AG04450 (cell line): ENCODE measurements at places on chromosomes 12 and 14.

- no peak for DNase-seq
Measured at GRCh38 chr12:28032811-28033537, 60.4 kb upstream of the PTHLH start.

DNA sequence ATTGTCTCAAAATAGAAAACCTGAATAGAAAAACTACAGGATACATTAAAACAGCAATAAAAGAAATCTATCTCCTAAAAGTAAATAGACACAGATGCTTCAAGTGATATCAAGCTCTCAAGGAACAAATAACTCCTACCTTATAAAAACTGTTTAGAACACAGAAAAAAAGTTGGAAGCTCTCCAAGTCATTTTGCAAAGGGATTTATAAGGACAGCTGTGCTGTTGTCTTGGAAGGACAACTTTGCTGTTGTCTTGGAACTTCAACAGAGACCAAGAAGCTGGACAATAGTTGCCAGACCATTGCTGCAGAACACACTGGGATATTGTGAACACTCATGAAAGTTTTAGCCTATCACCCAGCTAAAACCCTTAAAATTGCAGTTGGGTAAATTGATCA is 780.7 kb downstream of the FLRT2 start:
- DNase-seq: no peak

DNA sequence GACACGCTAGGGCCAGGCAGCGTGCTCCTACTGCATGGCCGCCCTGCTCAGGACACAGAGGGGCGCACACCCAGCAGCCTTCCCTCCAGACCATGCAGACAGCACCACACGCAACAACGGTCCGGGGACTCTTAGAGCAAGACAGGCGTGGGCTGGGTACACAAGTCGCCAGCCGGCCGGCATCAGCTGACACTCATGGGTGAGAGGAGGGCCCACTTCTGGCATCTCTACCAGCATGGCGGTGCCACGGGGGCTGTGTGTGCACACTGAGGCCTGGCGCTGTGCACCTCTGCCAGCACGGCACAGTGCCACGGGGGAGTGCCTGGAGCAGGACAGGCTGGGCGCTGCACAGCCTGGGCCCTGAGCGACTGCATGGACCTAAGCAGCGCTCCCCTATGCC is 6.7 kb upstream of the BTBD6 start:
- DNase-seq: no peak

- DNase-seq: no peak
Measured at GRCh38 chr12:65594409-65594808, 229.9 kb upstream of the HMGA2 start.

- DNase-seq: no peak
Measured at GRCh38 chr14:84937016-84937415, 592.9 kb upstream of the FLRT2 start.

DNA sequence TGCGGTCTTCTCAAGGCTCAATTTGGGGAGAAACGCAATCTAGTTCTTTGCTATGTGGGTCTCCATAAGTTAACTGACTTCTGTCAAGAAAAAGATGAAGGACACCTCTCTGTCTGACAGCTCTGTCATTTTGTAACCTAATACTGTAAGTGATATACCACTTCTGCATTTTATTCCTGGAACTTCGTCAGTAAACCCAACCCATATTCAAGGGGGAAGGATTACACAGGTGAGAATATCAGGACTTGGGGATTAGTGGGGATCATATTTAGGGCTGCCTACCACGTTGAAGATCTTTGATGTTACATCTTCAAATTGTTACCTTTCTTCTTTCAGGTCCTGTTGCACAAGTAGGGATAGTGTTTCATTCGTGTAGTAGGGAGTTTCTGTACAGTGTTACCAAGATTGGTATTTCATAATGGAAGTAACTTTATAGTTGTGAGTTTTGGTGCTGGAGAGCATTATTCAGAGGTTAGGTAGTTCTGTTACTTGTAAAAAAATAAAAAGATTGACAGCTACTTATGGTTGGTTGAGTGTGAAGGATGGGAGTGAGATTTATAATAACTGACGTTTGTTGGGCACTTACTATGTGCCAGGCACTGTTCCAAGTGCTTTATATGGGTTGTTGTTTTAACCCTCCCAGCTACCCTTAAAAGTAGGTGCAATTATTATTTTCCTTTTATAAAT is 1.6 kb downstream of the TMEM260 start:
- no peak for DNase-seq
